ENCODE measurements at places on chromosomes 11 and 22. TPM values are rescaled to one million over a fixed set of nuclear protein-coding genes. Genes with fewer than 3 reads are reported as not detected.

Gene OR4D5
- total RNA-seq, result not detected

Gene FOLR1
- 20.3 TPM for total RNA-seq

Gene OR8G5
- total RNA-seq, result not detected

Gene APLNR
- total RNA-seq, result 92.8 TPM

Gene CHST1
- total RNA-seq, result 5.7 TPM

Gene SORL1
- total RNA-seq, result 67.6 TPM

Gene MRPL21
- 60.3 TPM for total RNA-seq

Gene YPEL4
- 1.9 TPM for total RNA-seq

Gene MIEF1
- 23.8 TPM for total RNA-seq

Gene USH1C
- total RNA-seq, result 28.3 TPM

Gene ACRV1
- total RNA-seq, result not detected

Gene CRYBB2
- total RNA-seq, result not detected

Gene IL18
- total RNA-seq, result 6.1 TPM

Gene OR5D14
- not detected for total RNA-seq

Gene ZP1
- total RNA-seq, result not detected

Gene UBASH3B
- total RNA-seq, result 9.5 TPM

Gene ISX
- 0.06 TPM for total RNA-seq

Gene TRIM51
- total RNA-seq, result not detected

Gene RIMBP3B
- 0.12 TPM for total RNA-seq

Gene SYT12
- total RNA-seq, result 0.18 TPM

Gene NAALADL1
- total RNA-seq, result 20.2 TPM

Gene TREH
- total RNA-seq, result 2.0 TPM

All from metanephros (tissue), 2 donors.